ENCODE measurements at places on chromosomes 3 and 15.

DNA sequence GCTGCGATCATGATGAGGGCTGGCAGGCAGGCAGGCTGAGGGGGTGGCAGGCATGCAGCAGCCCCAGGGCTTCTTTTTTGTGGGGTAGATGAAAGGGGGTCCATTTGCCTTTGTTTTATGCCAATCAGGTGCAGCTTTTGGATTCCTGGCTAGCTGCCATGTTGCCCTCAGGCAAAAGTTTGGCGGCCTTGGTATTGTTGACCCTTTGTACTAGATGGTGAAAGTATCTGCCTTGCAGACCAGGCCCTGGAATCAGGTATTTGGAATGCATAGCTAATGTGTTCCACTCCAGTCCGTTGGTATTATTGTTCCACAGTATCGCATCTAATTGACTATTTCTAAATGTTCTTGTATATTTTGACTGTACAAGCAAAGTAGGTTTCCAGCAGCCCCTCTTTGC is 35.0 kb downstream of the EEFSEC start:
- no peak for DNase-seq

- no peak for DNase-seq
Observed at GRCh38 chr15:53437366-53437765, 322.1 kb downstream of the WDR72 start.

DNA sequence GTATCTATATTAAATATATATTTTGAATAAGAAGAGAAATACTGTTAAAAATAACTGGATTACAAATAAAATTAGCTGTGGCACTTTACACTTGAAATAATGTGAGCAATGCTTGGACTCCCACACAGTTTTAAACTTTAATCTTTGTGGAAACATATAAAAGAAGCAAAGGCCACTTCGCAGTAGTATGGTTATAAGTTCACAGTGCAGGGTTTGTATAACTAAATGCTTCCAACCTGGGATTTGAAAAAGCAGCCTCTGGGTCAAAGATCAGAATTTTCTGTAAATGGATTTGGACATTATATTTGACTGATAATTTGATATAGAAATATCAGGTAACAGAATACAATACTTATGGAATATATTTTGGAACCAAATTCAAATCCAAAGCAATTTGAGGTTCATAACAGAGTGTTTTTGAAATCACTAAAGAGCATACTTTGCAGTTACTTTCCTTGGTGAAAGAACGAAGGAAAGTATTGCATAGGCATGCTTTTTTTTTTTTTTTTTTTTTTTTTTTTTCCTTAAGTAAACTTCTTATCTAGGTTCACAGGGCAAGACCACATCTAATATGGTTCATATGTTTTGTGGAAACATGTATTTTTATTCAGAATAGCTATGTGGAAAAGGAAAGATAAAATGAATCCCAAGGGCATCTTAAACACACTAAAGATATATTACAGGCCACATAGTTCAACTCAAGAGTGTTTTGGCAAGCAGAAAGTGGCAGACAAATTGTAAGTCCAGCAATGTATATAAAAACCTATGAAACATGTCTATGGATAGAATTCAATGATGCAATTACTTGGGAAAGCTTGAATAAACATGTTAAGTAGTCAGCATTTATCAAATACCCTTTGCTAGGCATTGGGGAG is 47.1 kb upstream of the SGO1 start:
- DNase-seq = no peak

DNA sequence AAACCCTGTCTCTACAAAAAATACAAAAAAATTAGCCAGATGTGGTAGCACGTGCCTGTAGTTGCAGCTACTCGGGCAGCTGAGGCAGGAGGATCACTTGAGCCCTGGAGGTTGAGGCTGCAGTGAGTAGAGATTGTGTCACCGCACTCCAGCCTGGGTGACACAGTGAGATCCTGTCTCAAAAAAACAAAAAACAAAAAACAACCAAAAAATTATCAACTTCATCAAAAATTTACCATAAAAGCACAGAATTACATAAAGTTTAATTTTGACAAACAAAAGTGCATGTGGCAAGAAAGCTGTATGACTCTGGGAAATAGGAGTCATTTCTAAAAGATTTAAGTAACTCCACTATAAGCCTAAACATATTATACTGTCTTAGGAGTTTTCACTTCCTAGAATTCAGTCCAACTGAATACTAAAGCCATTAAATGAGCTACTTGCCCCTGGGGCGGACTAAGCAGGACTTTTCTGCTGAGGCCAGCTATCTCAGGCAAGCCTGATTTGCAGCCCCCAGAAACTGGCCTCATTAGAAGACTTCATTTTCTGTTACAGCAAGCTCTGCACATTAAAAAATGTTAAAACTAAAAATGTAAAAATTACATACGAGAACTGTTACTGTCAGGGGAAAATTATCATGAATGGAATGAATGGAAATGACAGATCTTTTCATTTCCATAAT is 23.0 kb downstream of the HSPBAP1 start:
- no peak for DNase-seq

- no peak for DNase-seq
Observed at GRCh38 chr3:21310891-21311290, 440.1 kb downstream of the ZNF385D start.

DNA sequence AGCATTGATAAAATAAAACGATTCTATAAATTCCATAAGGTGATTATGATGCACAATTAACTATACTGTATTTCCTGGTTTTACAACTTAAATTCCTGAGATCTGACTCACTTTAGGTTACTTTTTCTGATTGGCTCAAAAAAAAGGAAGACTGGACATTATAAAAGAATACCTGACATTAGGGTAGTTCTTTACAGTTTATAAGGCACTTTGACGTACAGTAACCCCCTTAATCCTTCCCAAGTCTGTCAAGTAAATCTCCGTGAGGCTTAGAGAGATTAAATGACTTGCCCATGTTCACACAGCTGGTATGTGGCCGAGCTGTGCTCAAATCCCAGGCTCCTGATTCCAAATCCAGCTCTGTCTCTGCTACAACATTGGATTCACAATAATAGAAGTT is 1.0 kb upstream of the SLTM start:
- DNase-seq = no peak

GRCh38 chr3:50258029-50258680 is 10.8 kb upstream of the SEMA3B start:
- DNase-seq = no peak

DNA sequence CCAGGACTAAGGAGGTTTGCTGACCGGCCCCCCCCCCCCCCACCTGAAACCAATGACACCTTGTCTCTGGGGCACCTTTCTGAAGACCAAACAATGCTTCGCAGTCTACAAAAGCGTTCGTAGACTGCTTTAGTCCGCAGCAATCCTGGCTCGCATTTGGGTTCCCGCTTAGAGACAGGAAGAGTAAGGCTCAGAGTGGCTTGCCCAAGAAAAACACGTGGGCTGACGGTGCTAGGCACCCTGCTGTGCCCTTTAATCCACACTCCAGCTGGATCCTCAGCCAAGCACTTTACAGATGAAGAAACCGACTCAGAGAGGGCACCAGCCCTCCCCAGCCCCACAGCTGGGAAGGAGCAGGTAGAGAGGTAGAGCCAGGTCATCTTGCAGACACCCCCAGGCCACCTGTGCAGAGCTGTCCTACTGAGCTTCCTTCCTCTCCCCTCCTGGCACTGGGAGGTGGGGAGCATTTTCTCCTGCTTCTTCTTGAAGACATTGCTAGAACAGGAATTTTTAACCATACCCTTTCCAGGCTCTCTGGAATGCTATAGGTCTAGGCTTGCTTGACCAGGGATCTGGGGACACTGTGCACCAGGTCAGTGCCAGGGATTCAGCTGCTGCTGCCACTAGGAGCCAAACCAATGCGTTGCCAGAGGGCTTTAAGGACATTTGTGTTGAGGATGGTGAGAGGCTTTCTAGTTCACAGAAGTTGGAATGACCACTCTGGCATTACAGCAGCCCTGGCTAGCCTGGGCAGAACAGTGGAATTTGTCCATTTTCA is 1.0 kb upstream of the KLF15 start:
- peak; percentile 3 for DNase-seq

DNA sequence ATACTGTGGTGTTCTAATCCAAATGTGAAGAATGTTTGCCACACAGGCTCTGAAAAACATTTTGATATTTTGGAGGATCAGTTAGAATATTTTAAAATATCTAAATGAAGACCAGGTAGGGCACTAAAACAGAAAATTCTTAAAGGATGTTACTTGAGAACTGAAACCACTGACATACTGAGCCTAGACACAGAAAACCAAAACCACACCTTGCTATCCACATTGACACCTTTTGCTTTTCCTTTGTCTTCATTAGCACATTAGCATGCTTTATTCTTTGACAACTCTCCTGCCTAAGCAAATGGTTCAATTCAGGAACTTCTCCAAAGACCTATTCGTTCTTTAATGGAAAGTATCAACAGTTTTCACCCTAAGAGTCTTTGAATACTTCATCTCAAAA is 835.9 kb upstream of the GRM7 start:
- no peak for DNase-seq

- no peak for DNase-seq
Observed at GRCh38 chr3:81952141-81952540, 190.7 kb upstream of the GBE1 start.

DNA sequence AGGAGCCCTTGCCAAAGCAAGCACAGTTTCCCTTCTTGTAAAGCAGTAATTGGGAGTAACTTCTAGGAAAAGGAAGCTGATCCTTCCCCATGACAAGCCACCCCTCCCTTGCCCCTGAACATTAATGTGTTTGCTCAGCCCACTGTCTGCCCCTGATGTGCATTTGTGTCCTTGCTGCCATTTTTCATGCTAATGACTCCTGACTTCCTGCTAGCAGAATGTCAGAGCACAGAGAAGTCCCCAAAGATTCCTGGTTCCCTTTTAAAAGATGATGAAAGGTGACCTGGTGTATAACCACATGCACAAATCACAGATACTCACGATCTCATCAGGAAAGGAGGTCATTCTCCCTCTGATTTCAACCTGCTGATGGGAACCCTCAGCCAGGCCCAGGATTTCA is 44.2 kb upstream of the WNT5A start:
- no peak for DNase-seq

- DNase-seq = no peak
Observed at GRCh38 chr3:187406927-187407326, 38.7 kb downstream of the RTP4 start.

GRCh38 chr3:96236522-96236921 is 577.9 kb upstream of the EPHA6 start:
- DNase-seq = no peak

GRCh38 chr3:18237251-18238005 is 187.7 kb downstream of the SATB1 start:
- DNase-seq = no peak

- DNase-seq = no peak
Observed at GRCh38 chr3:112675943-112676535, 35.1 kb upstream of the CCDC80 start.

DNA sequence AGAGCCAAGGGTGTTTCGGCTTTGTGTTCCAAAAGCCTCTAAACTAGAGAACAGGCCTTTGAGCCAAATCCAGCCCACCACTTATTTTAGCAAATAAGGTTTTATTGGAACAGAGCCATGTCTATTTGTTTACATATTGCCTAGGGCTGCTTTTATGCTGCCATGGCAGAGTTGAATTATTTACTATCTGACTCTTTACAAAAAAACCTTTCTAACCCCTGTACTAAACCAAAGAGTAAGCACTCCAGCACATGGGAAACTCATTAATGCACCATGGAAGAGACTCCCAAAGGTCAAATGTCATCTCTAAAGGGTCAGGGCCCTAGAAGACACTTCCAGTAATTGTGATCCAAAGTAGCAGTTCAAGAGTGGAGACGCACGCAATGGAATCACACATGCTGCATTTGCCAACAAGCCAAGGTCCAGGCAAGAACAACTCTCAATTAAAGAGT is 22.3 kb downstream of the OSBPL10 start:
- no peak for DNase-seq

DNA sequence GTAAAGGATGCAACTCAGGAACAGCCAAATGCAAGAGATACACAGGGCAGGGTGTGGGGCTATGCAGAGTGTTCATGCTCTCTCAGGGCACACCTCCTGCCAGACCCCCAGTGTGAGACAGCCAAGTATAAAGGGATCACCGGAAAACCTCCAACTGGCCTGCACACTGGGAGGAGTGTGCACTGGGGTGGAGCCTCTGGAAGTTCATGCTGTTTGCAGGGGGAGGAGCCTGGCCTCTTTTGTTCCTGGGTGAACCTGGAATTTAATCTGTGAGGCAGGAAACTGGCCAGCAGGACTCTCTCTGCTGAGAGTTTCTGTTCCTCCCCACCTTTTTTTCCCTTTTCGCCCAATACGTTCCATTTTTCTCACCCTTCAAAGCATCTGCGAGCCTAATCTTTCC is 204.1 kb downstream of the WNT5A start:
- DNase-seq = no peak

DNA sequence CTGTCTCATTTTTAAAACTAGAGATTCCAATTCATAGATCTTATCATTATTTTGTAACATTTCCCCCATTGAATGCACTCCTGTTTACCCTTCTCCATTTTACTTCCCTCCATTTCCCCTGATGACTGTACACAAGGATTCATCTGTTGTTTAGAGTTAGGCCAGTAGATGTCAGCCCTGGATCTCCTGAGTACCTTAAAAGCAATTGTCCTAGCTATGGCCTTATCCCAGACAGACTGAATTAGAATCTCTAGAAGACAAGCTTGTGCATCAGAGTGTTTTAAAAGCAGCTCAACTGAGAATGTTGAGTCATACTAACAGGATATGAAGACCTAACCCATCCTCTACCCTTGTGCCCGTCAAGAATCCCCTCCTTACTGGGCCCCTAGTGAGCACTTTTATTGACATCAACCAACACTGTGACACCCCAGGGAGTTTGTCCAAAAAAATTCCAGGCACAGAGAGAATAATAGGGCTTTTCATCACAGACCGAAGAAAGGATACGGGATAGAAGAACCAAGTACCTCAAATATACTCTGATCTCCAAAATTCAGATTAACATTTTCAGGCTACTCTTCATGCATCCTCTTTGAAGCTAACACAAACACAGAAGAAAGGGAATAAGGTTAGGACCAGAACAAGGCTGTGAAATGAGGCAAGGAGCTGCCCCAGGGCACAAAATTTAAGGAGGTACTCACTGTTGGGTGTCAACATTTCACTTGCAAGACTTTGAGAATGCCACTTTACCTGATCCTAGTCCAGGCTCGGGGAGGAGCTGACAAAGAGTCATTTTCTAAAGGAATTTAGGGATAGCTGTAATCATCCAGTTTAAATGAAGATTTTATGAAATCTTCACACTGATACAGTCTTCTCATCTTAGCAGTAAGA is 17.1 kb downstream of the ZBED2 start:
- peak; percentile 49 for DNase-seq

DNA sequence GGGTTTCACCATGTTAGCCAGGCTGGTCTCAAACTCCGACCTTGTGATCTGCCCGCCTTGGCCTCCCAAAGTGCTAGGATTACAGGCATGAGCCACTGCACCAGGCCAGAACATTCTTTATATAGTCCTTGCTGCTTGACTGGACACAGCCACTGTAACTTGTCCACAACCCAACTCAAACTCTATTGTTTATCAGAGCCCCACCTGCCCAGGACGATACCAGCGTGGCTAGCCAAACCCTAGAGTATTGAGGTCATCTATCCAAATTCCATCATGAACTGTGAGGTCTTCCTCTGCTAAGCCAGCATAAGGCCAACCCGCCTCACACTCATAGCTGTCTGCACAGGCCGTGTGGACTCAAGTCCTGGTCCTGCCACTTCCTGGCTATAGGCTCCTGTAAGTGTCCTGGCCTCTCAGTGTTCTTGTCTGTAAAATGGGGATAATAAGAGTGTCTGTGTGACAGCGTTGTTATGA is 63.9 kb downstream of the DAPK2 start:
- no peak for DNase-seq

Data from CD4-positive, alpha-beta T cell treated with Interleukin-17A for 1 hour (primary cell).